ENCODE measurements at places on chromosomes 4 and X. TPM values are rescaled to one million over a fixed set of nuclear protein-coding genes. Genes with fewer than 3 reads are reported as not detected.

DNA sequence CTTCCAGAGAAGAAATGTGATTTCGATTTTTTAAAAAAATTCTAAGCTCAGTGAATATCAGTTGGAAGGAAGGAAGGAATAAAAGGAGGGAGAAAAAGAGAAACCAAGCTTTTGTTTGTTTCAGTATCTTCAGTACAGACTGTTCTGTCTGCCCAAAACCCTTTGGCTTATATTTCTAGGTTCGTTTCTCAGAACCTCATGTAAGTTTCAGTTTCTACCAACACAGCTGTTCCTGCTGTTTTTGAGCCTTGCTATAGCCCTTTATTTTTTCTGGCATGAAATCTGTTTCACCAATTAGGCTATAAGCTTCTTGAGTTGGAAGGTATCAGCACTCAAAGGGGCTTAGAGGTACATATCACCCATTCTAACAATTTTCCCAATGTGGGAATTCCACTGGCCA lies 157.9 kb downstream of the GBA3 start:
- no peak for DNase-seq

GRCh38 chrX:108020631-108021030 lies 24.2 kb upstream of the VSIG1 start:
- DNase-seq = no peak

The FAM9C gene
- total RNA-seq = not detected

The STATH gene
- not detected for total RNA-seq

GRCh38 chr4:113756005-113756410 lies 5.5 kb downstream of the CAMK2D start:
- DNase-seq = no peak

The TCP11X2 gene
- total RNA-seq = not detected

- no peak for DNase-seq
Observed at GRCh38 chrX:152276277-152276676, 137.9 kb upstream of the MAGEA10 start.

GRCh38 chr4:5098176-5098575 lies 46.9 kb downstream of the STK32B start:
- DNase-seq = no peak

The NEIL3 gene
- not detected for total RNA-seq

DNA sequence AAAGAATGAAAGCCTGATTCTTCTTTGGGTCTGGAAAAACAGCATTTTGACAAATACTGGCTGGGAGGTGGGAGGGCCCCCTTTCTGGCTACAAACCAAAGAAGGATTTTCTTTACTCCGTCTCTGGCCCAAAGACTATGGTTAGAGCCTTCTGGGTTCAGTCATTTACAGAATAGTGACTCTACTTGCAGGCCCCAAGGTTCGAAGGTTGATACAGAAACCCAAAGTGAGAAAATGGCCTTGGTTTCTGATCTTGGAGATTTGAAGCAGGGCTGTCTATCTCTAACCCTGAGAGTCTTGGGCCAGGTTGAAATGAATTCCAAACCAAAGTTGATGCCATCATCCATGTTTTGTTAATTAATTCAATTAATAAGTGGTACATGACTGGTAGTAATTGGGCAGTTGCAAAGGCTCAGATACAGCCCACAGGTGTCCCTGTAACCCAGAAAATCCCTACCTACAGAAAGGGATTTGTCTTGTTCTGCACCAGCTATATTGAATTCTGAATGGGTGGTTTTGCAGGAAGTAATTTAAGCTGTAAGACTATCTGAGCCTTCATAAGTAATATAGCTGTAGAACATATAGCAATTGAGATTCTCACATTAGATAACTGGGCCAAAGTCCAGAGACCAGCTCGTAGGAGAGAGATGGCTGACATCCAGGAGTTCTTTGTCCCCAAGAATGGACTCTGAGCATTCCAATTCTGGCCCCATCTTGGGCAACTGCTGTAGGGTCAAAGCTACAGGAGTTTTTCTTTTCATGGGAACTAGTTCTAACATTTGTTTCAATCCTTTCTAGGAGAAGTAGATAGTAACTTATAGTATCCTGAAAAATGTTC lies 34.5 kb downstream of the CHRNA9 start:
- no peak for DNase-seq

DNA sequence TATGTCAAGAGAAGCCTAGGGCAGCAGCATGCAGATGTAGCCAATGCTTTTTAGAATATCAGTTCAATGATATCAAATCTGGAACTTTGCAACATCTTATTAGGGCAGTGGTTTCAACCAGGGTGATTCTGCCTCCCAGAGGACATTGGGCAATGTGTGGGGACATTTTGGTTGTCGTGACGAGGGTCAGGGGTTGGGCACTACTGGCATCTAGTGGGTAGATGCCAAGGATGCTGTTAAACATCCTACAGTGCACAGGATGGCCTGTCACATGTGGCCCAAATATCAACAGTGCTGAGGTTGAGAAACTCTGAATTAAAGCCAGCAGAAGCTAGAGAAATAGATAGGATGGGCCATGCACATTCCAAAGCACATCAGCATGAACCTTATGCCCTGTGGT lies 152.3 kb downstream of the AMELX start:
- DNase-seq = no peak

The PSMD10 gene
- 14.8 TPM for total RNA-seq

- DNase-seq = peak; percentile 47
Observed at GRCh38 chr4:73869130-73870055, at the start of gene CXCL1. Gene CXCL1 (plus strand): TSS chr4:73869393. CDS start chr4:73869471, 78 bp downstream.

The MAGEB1 gene
- total RNA-seq = not detected

The FMR1NB gene
- total RNA-seq = not detected

DNA sequence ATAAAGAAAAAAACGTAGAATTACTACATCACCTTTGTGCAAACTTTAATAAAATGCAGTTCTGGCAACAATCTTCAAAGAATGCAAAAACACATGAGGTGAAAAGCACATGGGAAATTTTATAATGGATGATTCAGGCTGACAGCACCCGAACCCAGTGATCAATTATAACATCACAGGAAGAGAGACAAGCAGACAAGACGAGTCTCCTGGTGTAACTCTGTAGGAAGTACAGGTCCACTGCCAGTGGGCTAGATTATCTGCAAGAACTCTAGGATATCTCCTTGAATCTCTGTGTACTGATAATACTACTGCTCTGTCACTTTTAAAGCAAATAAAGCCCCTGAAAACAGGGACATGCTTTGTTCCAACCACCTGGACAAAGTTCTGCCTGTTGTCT lies 58.9 kb upstream of the NXF3 start:
- DNase-seq = no peak

GRCh38 chrX:1792636-1793035 lies 177.8 kb downstream of the ASMT start:
- no peak for DNase-seq
